ENCODE measurements at places on chromosomes 7 and 10. TPM values are rescaled to one million over a fixed set of nuclear protein-coding genes. Genes with fewer than 3 reads are reported as not detected.

DNA sequence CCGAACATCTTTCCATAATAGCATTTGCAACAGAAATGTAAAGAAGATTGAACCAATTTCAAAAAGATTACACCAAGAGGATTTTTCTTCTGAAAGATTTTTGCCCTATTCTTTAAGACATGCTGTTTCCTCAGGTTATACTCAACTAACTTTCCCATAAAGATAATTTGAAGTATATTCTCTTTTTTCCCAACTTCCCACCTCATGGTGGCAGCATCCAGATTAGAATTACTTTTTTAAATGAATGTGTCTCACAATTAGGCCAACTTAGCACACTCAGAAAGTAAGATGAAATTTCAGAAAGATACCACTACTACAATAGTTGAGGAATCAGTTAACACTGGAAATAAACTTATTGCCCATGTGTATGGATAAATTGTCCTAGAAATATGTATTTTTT lies 178.2 kb upstream of the CSTF2T start:
- no peak for DNase-seq

- no peak for DNase-seq
These were observed 55.7 kb upstream of the GLCCI1 start for GRCh38 chr7:7912937-7913336.

GRCh38 chr10:123621492-123621891 lies 44.7 kb upstream of the GPR26 start:
- no peak for DNase-seq

GRCh38 chr7:127667017-127667670 lies 15.2 kb downstream of the SND1 start:
- no peak for DNase-seq

- no peak for DNase-seq
These were observed 196.1 kb upstream of the KLF14 start for GRCh38 chr7:130929896-130930659.

DNA sequence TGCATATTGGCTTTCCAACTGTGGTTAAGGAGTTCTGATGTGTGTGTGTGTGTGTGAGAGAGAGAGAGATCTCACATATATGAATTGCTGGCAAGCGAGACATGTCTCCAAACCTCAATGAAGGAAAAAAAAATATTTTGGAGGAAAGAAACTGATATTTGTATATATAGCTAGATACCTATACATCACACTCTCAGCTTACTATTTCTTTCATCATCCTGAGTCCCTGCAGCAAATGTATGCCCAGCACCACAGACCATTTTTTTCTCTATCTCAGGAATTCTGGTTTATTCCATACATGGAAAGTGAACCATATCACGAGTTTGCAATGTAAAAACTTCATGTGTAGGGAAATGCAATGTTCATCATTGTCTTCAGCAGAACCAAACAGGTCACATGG lies 68.9 kb downstream of the MTERF1 start:
- DNase-seq = no peak

DNA sequence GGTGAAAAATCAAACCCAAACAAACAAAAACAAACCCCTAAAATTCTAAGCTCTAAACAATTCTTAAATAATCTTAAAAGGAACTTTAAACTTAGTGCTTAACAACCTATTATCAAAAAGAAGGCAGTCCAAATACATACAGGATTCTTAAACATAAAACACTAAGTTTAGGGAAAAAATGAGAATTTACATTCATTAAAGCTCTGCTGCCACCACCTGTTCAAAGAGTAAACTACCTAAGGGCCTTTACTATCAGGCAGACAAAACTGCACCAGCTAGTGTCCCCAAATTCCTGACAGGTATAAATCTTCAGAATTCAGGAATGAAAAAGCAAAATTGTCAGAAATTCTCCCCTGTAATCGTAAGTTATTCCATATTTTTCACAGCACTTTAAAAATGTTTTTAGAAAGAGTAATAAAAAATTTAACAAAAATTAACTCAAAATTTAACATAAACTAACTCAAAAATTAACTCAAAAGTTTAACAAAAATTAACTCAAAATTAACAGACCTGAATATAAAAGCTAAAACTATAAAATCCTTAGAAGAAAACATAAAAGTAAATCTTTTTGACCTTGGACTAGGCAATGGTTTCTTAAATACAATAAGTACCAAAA lies 55.1 kb downstream of the PDZD8 start:
- DNase-seq = no peak

- peak; percentile 74 for DNase-seq
These were observed 219.3 kb upstream of the MKLN1 start for GRCh38 chr7:131108212-131108940.

The PILRA gene
- 4.1 TPM for total RNA-seq

The ACTL6B gene
- total RNA-seq = not detected

The TMEM236 gene
- 0.11 TPM for total RNA-seq

The TRPV5 gene
- not detected for total RNA-seq

The MKX gene
- total RNA-seq = not detected

All from activated naive CD8-positive, alpha-beta T cell treated with anti-CD3 and anti-CD28 coated beads, Interleukin-2, amount 10 ng/mL, durations not matched to agents 7 days and 5 days (primary cell).